ENCODE measurements at places on chromosomes 13 and 19. TPM values are rescaled to one million over a fixed set of nuclear protein-coding genes. Genes with fewer than 3 reads are reported as not detected.

- no peak for DNase-seq
Observed at GRCh38 chr19:55600662-55601028, 557 bp downstream of the ZNF524 start.

DNA sequence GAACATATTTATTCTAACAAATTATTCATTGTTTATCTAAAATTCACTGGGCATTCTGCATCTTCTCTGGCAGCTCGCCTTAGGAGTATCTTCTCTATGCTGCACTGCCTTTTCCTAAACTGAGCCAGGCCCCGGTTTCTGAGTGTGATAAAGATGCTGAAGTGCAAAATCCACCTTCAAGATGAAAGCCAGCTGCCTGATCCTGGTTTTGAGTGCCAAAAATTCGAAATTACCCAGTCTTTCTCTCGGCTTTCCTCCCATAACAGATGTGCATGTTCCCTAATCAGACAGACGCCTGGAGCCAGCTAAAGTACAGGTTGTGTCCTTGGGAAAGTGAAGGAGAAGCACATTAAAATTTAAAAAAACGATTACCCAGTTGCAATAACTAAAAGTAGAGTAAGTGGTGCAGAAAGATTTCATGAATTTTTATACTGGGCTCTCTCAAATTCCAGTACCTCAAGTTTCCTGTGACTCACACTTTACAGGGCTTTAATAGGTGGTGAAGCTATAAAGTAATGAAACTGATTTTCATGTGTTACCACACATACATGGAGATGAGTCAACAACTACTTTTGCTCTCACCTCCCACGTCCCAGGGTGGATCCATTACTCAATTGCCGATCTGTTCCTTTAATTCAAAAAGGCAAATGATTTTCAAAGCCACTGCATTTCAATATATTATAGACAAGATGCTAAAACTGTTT, 65.0 kb upstream of the GTF2F2 start:
- DNase-seq: peak; percentile 55

The AMH gene
- 0.44 TPM for polyA plus RNA-seq

The AMER2 gene
- polyA plus RNA-seq: 0.01 TPM

The TTYH1 gene
- polyA plus RNA-seq: 3.7 TPM

Data from urinary bladder (tissue), 4 donors.